ENCODE measurements at places on chromosomes 3 and 15.

- DNase-seq, result no peak
Measured at GRCh38 chr3:71796290-71796689, 11.3 kb upstream of the PROK2 start.

GRCh38 chr15:64146041-64146440 is 5.5 kb upstream of the SNX22 start:
- no peak for DNase-seq

GRCh38 chr3:174147798-174148197 is 711.3 kb upstream of the NAALADL2 start:
- DNase-seq, result no peak

DNA sequence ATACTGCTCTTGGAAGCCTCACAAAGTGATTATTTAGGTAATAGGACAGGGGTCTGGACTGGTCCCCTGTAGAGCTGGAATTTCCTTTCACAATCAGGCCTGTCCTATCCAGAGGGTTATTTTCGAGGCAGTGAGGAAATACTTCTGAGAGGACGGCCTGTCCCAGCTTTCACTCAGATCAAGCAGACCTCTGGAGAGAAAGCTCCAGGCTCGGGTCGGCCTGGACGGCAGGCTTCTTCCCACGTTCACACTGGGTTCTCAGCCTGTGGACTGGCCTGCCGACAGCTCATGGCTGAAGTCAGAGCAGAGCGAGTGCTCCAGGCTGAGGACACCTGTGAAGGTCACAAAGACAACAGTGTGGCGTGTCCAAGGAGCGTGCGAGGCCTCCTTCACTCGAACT is 405.3 kb downstream of the VPS13C start:
- DNase-seq, result no peak

- no peak for DNase-seq
Measured at GRCh38 chr3:50147447-50147846, 7.7 kb upstream of the SEMA3F start.

DNA sequence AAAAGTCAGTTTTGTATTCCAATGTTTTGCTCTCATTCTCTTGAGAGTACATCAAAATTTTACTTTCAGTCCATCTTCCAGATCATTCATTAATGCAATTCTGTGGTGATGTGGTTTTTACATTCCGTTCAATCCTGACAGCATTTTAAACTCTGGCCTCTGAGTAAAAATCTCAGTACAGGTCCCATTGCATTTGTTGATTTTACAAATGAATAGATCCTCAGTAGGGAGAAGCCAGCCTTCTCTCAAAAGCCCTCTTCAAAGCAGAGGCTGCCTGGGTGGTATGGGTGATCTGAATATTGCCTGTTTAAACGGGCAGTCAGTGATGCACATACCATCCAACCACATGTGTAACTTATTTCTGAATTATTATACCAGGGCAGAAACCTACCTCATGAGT is 72.5 kb upstream of the TSC22D2 start:
- no peak for DNase-seq

DNA sequence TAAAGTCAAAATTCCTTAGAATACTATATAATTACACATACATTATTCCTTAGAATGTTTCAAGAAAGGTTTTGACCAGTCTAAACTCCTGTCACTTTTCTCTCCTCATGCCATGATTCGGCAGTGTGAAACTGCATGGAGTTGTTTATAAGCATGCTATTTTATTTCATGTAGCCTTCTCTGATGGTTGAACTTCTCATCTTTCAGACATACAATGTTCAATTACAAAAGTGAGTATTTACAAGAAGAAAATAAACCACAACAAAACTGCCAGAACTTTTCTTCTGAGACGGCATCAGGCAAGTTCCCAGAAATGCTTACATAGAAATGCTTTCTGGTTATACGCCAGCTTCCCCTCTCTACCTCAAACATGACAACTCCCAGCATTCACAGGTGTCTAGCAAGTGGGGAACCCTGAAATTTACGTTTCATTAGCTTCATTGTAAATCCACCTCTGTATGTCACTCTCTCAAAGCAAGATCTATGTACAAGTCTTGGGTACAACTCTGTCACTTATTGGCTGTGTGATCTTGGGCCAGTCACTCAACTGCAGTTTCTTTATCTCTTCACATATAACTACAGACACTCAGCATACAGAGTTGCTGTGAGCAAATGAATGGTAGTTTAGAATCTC is 42.7 kb downstream of the HDGFL3 start:
- no peak for DNase-seq

- DNase-seq, result no peak
Measured at GRCh38 chr3:8523041-8523440, 21.4 kb downstream of the LMCD1 start.

- DNase-seq, result no peak
Measured at GRCh38 chr3:155312781-155313180, 19.3 kb upstream of the STRIT1 start.

GRCh38 chr3:36362973-36363372 is 17.3 kb upstream of the STAC start:
- DNase-seq, result no peak

- no peak for DNase-seq
Measured at GRCh38 chr15:38127306-38127771, 125.3 kb upstream of the SPRED1 start.

- no peak for DNase-seq
Measured at GRCh38 chr3:3586336-3586735, 212.9 kb upstream of the LRRN1 start.

DNA sequence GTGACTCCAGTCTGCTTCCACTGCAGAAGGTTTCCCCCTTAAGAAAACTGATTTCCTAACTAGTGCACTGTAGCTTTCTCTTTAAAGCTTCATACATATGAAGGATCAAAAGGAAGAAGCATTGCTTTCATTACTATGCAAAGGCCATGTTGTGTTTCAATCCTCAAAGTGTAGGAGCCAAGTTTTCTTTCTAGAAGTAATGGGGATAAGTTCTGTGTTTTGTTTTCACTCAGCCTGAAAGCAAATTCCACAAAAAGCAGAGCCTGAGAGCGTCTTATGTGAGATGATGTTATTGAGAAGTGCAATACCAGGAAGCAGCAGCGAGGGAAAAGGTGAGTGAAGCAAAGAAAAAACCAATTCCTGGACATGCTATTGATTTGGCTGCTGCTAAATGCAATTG is 99.7 kb downstream of the GMNC start:
- no peak for DNase-seq

DNA sequence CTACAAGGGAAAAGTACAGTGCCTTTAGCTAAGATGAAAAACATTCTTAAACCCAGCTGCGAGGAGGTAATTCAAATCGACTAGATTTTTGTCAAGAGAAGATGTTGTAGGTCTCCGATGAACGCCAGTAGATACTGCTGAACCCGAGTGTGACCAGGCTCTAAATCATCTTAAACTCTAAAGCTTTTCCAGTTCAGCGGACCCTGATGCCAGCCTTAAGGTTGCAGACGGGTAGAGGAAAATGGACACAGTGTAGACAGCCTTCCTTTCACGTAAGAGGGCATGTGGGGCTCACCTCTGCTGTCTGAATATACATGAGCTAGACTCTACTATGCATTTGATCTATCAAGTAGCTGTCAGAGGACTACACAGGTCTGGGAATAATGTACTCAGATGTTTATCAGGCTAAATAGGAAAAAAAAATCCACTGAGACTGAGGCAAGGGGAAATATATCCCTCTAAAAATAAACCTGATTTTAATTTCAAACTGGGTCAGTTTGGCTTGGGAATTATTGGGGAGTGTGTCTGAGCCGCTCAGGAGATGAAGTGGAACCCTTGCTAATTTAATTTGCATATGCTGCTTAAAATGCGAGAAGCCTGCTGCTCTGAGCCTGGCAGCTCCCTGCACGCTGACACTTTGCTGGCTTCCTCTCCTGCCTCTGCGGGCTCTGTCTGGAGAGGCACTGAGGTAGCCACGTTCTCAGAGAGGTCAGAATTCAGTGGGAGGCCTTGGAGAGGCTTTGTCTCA is 151.9 kb downstream of the CADPS start:
- DNase-seq, result no peak

GRCh38 chr3:140850210-140850955 is 91.3 kb upstream of the SLC25A36 start:
- DNase-seq, result no peak

- DNase-seq, result no peak
Measured at GRCh38 chr15:100259266-100259665, 82.5 kb downstream of the ADAMTS17 start.

GRCh38 chr3:110869736-110870135 is 201.9 kb upstream of the NECTIN3 start:
- no peak for DNase-seq

GRCh38 chr15:53130943-53131342 is 340.8 kb upstream of the ONECUT1 start:
- no peak for DNase-seq

GRCh38 chr15:25671132-25671531 is 192.0 kb downstream of the ATP10A start:
- DNase-seq, result no peak

- DNase-seq, result no peak
Measured at GRCh38 chr3:164360738-164361406, 717.4 kb downstream of the SI start.

DNA sequence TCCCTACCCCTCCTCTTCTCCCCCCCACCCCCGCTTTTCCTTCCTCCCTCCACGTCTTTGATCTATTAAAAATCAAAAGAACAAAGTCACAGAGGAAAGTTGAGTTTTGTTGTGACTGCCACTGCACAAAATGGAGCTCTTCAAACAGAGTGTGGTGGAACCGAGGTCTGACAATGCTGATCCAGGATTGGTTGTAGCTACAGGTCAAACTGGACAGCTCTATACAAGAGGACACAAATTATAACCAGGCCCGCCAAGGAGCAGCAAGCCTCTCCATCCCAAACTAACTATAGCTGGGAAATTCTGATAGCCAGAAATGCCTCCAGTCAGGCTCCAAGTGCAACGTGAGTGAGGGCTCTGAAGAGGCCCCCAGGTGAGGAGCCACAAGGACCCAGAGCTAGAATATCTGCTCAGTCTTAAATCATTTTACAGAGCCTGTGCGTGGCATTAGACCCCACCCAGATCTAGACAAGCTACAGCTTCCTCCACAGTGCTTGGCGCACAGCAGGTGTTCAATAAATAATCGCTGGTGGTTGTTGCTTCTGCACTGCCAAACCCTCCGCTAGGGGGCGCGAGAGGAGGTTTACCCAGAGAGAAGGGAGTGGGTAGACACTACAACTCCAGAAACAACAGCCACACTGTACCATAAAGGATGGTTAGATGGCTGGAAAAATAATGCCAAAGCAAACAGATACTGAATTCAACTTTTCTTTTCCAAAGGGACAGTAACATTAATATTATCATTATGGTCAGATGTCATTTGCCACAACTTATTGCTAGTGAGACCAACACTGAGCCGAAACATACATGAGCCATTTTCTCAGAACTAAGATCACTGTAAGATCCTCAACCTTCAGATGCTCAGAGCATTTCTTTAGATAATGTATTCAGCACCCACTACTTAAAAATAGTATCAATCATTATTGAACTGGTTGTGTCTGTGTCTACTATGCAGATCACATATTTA is 44.6 kb downstream of the ZIC4 start:
- no peak for DNase-seq

Data from stimulated activated CD4-positive, alpha-beta T cell treated with anti-CD3 and anti-CD28 coated beads, TNF-alpha, amount 100 ng/mL, for 1 hour (primary cell).